SK-N-MC (cell line): ENCODE measurements at places on chromosomes 13 and 19.

DNA sequence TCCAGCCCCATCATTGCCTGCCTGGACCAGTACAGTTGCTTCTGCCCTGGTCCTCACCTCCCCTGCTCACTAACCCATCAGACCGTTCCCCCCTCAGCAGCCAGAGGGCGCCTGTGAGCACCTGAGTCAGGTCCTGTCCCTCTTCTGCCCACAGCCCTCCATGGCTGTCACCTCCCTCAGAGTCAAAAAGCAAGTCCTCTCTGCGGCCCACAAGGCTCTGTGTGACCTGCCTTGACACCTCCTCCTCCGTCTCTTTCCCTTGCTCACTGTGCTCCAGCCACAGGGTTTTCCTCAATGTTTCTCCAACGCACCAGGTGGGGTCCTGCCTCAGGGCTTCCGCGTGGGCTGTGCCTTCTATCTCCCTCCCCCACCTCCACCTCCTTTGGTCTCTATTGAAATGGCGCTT is 29.4 kb upstream of the PTPRS start:
- DNase-seq, result no peak

- DNase-seq, result no peak
These were observed 287 bp upstream of the B3GLCT start for GRCh38 chr13:31199527-31199848.

GRCh38 chr13:80665792-80666333 is 324.9 kb upstream of the SPRY2 start:
- no peak for DNase-seq

DNA sequence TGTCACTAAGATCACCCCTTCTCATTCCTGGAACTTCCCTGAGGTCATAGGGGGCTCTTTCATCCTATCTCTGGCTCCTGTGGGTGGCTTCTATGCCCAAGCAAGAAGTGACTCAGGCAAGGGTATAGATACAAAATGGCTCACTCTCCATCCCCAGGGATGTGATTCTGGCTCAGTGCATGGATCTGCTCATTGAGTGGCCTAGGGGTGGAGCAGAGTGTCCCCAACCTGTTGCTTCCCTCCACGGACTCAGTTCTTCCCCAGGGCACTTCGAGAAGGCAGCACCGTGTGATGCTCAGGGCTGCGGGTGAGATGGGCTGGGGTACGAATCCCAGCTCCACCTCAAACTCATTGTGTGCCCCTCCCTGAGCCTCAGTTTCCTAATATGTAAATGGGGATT is 136.4 kb downstream of the PTPRS start:
- DNase-seq, result no peak

- no peak for DNase-seq
These were observed 38.1 kb upstream of the RGCC start for GRCh38 chr13:41419206-41419605.

DNA sequence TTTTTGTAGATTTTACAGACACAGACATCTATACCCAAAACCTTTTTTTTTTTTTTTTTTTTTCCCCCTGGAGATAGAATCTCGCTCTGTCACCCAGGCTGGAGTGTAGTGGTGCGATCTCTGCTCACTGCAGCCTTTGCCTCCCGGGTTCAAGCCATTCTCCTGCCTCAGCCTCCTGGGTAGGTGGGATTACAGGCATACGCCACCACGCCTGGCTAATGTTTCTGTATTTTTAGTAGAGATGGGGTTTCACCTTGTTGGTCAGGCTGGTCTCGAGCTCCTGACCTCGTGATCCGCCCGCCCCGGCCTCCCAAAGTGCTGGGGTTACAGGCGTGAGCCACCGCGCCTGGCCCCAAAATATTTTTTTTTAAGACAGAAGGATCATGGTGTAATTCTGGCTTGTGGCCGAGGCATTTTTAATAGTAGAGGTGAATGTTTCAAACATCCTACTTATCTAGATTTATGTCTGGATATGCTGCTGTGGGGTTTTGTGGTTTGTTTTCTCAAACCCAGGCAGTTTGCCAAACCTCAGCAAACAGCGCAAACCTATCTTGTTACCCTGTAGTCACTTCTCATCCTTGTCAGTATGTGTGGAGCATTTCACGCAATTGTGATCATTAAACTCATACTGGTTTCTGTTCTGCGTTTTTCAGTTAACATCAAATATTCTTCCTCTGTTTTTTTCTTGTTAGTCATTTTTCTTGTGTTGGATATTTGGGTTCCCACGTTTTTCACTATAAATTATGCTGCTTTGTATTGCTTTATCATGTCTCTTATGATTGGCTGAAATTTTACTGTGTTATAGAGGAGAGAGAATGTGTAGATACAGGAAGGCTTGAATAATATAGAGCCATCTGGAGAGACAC is 36.2 kb upstream of the GARRE1 start:
- DNase-seq, result peak; percentile 78

DNA sequence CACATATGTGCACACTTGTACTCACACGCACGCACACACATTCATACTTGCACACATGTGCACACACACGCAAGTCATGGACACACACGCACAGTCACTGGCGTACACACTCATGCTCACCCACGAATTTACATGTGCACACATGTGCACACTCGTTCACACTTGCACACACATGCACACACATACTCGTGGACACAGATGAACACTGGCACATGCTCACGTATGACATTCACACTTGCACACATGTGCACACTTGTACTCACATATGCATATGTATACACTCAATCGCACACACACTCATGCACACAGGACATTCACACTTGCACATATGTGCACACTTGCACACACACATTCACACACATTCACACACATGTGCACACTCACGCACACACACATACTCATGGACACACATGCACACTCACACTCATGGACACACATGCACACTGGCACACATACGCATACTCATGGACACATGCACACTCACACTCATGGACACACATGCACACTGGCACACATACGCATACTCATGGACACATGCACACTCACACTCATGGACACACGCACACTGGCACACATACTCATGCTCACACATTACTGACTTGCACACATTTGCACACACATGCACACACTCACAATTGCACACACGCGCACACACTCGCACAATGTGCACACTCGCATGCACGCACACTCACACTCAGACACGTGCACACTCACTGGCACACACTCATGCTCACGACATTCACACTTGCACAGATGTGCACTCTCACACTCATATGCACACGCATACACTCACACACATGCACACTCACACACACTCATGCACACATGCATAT is 9.5 kb downstream of the SBK2 start:
- DNase-seq, result no peak

GRCh38 chr19:33286899-33287298 is 15.4 kb downstream of the CEBPA start:
- no peak for DNase-seq

GRCh38 chr19:55264531-55264930 is 5.7 kb upstream of the PPP6R1 start:
- no peak for DNase-seq

DNA sequence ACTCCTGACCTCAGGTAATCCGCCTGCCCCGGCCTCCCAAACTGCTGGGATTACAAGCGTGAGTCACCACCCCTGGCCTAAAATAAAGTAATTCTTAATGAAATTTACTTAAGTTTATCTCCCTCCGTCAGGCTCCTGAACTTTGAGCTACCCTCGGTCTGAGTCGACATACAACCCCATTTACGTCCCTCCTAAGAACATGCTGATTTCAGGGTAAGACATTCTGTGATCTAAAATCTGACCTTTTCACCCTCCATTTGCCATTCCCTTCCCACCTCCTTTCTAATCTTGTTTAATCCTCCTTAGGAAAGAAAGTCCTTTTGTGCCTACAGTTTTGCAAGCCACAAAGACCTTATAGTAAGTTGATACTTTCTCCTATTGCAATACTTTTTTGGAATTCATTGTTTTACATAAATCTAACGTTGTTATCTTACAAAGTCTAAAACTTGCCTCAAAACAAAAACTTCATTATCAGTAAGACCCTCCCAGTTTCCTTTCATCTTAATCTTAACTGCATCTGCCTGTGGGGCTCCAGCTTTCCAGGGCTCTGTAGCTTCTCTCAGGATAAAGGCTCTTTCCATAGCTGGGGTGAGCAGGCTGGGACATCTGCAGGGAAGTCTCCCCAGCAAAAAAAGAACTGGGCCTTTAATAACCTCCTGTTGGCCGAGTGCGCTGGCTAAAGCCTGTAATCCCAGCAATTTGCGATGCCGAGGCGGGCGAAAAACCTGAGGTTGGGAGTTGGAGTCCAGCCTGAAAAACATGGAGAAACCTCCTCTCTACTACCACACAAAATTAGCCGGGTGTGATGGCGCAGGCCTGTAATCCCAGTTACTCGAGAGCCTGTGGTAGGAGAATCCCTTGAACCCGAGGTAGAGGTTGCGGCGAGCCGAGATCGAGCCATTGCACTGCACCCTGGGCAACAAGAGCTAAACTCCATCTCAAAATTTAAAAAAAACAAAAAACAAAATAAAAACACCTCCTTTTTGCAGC is 143.1 kb downstream of the ZNF737 start:
- no peak for DNase-seq

DNA sequence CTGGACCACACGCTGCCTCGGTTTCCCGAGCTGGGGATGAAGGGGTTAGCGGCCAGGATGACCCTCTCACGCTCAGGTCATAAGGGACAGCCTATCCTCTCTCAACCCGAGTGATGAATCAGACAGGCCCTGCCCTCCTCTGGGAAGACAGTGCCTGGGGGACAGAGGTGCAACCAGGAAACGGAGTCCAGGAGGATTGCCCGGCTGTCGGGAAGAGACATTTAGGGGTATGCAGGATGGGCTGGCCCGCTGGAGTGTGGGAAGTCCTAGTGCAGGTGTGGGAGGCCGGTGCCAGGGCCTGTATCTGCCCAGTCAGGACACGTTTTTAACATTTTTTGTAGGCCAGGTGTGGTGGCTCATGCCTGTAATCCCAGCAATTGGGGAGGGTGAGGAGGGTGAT is 8.3 kb downstream of the LSM7 start:
- no peak for DNase-seq

- DNase-seq, result no peak
These were observed 145.8 kb downstream of the KDM4B start for GRCh38 chr19:5114727-5115126.

- no peak for DNase-seq
These were observed 22.4 kb downstream of the AMER2 start for GRCh38 chr13:25149711-25150110.

DNA sequence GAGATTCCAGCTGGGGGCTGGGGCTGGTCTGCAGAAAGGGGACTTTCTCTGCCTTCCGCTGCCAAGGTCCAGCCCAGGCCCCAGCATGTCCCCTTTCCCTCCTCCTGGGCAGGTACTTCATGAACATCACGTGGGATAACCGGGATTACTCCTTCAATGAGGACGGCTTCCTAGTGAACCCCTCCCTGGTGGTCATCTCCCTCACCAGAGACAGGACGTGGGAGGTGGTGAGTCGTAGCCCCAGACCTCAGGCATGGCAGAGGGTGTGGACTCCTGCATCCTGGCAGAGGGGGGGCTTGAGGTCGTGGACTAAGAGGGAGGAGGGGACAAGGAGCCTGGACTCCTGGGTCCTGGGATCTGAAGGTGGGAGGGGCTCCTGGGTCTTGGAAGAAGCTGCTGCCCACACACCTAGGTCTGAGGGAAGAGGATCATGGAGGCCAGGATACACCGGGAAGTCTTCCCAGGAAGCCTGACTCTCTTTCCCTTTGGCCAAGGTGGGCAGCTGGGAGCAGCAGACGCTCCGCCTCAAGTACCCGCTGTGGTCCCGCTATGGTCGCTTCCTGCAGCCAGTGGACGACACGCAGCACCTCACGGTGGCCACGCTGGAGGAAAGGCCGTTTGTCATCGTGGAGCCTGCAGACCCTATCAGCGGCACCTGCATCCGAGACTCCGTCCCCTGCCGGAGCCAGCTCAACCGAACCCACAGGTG is 20.6 kb downstream of the GRIN2D start:
- no peak for DNase-seq

GRCh38 chr19:17910791-17911360 is 21.9 kb upstream of the CCDC124 start:
- no peak for DNase-seq

GRCh38 chr19:14061081-14061749 is 661 bp downstream of the PALM3 start:
- DNase-seq, result no peak

DNA sequence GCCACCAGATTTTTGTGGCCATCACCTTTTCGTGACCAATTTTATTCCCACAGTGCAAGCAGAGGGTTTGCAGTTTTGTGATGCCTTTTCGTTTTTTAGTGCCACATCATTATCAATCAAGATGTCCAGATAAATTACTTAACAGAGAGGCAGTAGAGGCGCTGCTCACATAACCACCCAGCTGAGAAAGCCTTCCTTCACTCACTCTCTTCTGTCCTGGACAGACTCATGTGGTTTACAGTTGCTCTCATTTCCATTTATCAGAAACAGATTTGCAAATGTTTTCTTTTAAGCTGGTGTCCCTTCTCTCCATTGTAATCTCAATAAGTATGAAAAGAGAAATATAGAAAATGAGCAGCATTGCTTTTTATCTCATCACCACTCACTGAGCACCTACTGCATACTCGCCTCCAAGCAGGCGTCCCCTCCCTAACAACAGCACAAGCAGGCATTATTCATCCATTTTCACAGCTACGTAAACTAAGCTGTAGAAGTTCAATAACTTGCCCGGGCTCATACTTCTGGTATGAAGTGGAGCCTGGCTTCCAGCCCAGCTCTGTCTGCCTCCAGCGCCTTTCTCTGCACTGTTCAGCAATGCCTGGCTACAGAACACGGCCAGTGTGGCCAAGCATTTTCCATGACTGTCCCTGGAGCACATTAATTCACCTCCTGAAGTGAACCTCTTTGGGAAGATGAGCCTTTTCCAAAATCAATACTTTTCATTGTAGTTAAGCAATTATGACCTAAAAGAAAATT is 34.6 kb upstream of the KATNAL1 start:
- DNase-seq, result no peak

- no peak for DNase-seq
These were observed 904.6 kb upstream of the ATXN8OS start for GRCh38 chr13:69202996-69203395.

GRCh38 chr19:16895467-16896145 is 6.8 kb downstream of the F2RL3 start:
- no peak for DNase-seq

DNA sequence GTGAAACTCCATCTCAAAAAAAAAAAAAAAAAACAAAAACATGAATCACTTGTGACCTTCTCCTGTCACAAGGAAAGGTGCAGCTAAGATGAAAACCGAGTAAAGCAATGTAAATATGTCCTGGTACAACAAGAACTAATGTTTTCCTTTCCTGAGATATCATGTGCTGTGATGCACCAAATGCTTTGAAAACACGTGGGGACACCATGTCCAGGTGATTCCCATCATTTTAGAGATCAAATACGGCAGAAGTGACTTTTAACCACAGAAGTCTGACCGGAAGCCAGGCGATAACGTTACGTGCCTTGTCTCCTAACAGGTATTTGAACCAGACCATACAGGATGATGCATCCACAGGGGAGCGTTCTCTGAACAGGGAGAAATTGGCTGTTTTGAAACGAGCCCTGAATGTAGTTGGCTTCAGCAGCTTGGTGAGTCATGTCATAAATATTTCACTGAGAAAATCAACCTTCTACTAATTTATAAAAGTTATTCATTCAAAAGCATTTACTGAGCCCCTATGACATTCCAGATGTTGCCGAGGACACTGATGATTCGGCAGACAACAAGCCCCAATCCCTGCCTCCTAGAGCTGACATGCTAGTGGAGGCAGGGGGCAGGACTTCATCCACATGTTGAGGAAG is 328.1 kb downstream of the MYO16 start:
- DNase-seq, result no peak
